Renal pelvis (tissue), 12 donors: ENCODE measurements at places on chromosomes 12 and 14. TPM values are rescaled to one million over a fixed set of nuclear protein-coding genes. Genes with fewer than 3 reads are reported as not detected.

DNA sequence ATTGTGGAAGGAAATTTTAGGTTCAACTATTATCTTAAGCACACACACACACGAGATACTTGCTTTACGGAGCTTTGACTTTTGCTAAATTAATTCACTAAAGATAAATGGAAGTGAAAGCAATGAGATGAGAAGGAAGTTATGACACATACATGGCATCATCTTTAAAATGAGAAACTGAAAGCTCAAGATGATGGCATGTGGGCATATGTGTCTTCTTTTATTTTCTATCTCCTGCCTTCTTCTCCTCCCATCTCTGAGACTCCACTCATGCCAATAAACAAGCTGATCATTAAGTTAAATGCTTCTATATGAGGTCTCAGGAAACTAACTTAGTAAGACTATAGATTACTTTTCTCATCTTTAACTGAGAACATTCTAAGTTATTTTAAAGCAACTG lies 216.7 kb downstream of the MED13L start:
- no peak for DNase-seq

- no peak for DNase-seq
Measured at GRCh38 chr12:98587084-98587483, 6.4 kb upstream of the SLC25A3 start.

Gene CCDC197
- not detected for polyA plus RNA-seq

- DNase-seq, result no peak
Measured at GRCh38 chr12:45017916-45018315, 33.0 kb downstream of the DBX2 start.

GRCh38 chr14:61153914-61154545 lies 127.1 kb downstream of the TMEM30B start:
- no peak for DNase-seq

DNA sequence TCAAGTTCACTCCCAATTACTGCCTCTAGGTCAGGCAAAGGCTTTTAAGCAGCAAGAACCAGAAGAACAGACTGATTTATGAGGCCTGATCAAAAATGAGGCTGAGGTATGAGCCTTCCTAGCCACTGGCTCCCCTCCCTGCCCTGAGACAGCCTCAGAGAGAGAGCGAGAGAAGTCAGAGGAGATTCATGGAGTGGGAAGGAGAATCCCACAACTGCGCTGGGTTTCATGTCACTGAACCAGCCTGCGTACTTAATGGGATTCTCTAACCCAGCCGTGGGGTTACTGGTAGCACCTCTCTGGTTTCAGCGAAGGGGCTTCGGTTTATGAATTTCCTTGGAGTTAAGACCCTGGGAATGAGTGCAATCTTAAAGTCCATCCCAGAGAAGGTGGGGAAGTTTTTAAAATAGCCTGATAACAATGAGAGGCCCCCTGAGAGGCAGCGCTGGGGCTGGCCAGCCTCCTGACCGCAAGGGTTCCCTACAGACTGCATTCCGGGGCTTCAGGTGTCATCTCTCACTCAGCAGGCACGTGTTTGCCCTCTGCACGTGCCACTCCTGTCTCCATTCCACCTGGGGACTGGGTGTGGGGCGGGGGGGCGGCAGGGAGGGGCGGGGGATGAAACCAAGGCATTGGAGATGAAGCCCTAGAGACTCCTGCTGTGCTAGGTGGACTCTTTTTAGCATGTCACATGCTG lies 6.1 kb upstream of the GPRC5A start:
- peak; percentile 39 for DNase-seq

GRCh38 chr14:71319666-71320065 lies 412.4 kb downstream of the PCNX1 start:
- peak; percentile 36 for DNase-seq

DNA sequence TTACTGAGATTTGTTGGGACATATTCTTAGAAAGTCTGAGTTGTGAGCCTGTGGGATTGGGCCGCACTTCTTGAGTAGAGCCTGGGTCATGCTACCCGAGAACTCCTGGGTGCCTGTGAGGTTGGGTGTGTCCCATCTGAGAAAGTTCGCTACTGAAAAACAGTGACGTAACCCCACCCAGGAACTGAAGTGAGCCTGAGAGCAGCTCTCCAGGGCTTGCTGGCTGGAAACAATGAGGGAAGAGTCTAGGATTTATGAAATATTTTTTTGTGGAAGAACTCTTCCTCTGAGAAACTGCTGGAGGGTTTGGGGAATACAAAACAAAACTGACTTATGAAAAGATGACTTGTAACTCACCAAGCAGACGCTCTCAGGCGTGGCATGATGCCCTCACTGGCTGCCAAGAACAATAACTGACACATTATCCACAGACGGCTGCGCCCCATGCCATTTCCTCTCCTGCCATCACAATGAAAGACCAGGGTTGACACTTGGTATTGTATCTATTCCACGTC lies 69.2 kb downstream of the RASSF3 start:
- no peak for DNase-seq

GRCh38 chr12:68020049-68020448 lies 30.8 kb downstream of the IFNG-AS1 start:
- DNase-seq, result no peak

- DNase-seq, result no peak
Measured at GRCh38 chr14:89418976-89419375, 1.9 kb upstream of the FOXN3 start.

GRCh38 chr14:32044454-32044853 lies 32.6 kb upstream of the ARHGAP5 start:
- no peak for DNase-seq

Gene HOXC10
- polyA plus RNA-seq, result 61.0 TPM

GRCh38 chr14:61479746-61480502 lies 158.5 kb downstream of the PRKCH start:
- peak; percentile 49 for DNase-seq

Gene ETFBKMT
- 5.6 TPM for polyA plus RNA-seq

DNA sequence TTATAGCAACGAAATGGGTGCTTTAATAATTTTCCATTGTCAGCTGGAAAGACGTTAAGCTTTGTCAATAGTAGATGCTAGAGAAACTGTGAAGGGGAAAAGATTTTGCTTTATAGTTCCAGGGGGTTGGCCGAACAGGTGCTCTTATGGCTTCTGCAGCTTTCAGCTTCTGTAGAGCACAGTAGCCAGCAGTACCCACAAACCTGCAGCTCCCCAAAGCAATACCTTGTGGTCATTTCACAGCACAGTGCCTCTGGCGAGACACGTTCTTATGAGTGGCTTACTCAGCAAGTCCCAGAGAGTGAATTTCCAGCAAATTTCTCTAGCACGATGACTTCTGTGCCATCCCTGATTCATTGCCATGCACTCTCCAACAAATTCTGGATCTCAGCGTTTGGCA lies 416.3 kb upstream of the ATP2B1 start:
- DNase-seq, result no peak

DNA sequence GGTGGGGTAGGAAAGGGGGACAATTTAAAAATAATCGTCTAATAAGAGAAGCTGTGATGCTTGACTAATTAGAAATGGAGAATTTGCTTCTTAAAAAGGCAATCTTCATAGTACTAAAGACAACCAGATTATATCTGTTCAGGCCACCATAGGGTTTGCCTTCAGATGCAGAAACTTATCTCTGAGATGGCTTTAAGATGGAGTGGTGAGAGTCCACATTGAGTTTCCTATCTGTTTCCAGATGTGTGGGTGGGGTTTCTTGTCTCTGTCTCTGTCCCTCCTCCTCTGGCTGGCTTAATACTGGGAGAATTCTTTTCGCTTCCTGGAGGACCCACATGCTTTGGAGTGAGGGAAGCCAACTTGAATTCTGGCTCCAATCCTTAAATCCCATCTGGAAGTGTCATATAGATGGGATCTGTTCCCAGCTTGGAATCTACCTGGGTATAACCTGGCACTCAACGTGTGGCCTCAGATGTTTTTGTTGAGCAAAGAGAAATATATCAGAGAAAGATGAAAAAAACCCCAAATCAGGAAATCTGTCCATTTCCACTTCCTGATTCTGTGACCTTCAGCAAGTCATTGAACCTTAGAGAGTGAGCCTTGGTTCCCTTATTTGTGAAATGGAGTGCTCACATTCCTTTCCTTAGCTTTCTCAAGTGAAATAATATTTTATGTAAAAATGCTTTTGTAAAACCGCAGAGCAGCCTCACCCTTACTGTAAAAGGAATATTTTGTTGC lies 66.4 kb downstream of the CHST11 start:
- no peak for DNase-seq

GRCh38 chr12:15842108-15842507 lies 40.1 kb upstream of the STRAP start:
- no peak for DNase-seq

Gene SERPINA3
- polyA plus RNA-seq, result 0.14 TPM

- no peak for DNase-seq
Measured at GRCh38 chr14:79878785-79879184, 332.5 kb downstream of the DIO2 start.

DNA sequence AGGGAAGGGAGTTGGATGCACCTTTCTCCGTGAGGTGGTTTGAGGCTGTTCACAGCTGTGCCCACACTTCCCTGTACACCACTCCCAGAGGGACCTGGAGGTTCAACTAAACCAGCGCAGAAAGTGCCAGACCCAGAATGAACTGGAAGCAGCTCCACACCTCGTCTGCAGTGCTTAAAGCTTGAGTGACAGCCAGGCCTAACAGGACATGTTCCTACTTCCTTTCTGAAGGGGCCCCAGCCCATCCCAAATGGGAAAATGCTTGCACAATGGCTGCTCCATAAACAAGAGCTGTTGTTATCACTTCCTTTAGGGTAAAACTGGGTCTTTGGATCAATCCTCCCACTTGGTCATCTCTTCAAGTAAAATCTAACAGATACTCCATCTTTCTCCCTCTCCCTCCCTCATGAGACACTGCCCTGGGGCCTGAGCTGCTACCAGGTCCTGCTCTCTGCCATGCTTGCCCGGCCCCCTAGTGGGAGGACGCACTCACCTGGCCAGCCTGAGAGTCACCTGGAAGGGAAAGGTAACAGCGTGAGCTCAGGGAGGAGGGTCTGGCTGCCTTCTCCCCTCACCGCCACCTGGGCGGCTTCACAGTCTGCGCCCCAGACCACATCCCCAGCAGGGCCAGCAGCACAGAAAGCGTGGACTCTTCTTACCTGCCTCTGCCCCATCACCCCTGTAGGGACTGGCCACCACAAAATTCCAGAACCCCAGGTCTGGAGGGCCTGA lies 33.5 kb downstream of the ISCA2 start:
- DNase-seq, result no peak

GRCh38 chr14:30541318-30541717 lies 17.6 kb upstream of the G2E3 start:
- DNase-seq, result no peak

Gene SERPINA12
- polyA plus RNA-seq, result 0.65 TPM

Gene PRIMA1
- polyA plus RNA-seq, result 1.4 TPM

DNA sequence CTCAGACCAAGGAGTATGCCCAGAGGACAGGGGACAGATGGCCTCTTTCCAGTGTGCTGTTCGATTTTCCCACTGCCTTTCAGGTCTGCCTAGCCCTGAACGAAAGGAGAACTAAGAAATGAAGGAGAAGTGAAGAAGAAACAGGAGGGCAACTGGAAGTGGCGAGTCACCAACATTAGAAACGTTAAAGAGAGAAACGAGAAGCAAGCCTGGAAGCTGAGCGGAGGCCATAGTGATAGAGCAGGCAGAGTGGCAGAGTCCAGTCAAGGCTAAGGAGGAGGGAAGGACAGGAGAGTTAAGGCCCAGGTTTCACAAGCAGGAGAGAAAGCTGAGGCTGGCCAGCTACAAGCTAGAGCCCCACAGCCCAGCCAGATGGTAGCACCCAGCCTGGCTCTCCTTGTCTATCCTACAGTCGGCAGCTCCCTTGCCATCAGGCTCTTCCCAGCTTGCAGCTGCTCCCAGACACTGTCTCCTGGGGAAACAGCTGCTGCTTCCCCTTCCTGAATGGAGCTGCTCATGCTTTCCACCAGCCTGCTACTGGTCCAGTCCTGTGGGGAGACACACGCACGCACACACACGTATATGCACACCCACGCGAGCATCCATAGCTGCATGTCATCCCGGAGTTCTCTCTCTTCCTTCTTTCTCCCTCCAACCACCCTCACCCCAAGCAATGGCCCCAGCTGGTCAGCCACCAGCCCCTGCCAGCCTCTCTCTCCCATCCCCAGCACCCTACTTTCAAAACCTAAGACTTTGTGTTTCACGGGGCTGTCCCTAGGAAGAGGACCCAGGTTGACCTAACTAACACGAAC lies 139.7 kb upstream of the CCND2 start:
- no peak for DNase-seq

Gene TMEM229B
- polyA plus RNA-seq, result 4.3 TPM

Gene SCNN1A
- polyA plus RNA-seq, result 88.9 TPM

Gene RAB35
- 38.0 TPM for polyA plus RNA-seq

DNA sequence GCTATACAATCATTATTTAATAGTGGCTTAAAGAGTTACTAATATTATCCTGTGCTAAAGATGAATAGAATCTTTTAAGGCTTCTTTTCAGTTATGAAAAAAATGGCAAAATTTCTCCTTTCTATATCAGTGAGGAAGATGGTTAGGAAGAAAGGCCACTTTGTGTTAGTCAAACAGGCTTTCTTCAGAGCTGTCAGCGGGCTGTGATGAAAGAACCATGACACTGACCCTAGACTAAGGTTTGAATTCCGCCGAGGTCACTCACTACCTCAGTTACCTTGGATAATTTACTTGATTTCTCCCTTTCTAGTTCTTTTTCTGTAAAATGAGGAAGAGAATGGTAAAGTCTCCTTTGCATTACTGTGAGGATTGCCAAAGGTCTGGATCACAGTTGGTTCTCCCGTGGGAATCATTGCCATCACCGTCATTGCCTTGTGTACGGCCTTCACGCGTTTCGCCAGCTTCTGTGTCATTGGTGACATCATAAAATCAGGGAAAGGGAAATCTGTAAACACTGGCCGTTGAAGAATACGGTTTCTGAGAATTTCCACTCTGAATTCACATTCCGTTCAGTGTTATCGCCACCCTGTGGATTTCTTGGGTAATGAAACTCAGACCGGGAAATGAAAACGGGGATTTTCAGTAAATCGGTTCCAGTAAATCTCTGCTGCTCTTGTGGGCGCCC lies 26.7 kb upstream of the YBX3 start:
- DNase-seq, result peak; percentile 91

Gene CD69
- polyA plus RNA-seq, result 1.7 TPM

DNA sequence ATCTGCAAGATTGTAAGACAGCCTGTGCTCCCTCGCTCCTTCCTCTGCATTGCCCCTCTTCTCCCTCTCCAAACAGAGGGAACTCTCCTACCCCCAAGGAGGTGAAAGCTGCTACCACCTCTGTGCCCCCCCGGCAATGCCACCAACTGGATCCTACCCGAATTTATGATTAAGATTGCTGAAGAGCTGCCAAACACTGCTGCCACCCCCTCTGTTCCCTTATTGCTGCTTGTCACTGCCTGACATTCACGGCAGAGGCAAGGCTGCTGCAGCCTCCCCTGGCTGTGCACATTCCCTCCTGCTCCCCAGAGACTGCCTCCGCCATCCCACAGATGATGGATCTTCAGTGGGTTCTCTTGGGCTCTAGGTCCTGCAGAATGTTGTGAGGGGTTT lies 37.4 kb downstream of the DAD1 start:
- DNase-seq, result no peak
